Right lobe of liver (tissue), 6 donors: ENCODE measurements at places on chromosomes 16 and 17. TPM values are rescaled to one million over a fixed set of nuclear protein-coding genes. Genes with fewer than 3 reads are reported as not detected.

The CDH1 gene
- 74.4 TPM for total RNA-seq

The CCL16 gene
- total RNA-seq: 27.6 TPM

The TM4SF5 gene
- total RNA-seq: 70.2 TPM

The GPR179 gene
- not detected for total RNA-seq

The USP36 gene
- 12.7 TPM for total RNA-seq

DNA sequence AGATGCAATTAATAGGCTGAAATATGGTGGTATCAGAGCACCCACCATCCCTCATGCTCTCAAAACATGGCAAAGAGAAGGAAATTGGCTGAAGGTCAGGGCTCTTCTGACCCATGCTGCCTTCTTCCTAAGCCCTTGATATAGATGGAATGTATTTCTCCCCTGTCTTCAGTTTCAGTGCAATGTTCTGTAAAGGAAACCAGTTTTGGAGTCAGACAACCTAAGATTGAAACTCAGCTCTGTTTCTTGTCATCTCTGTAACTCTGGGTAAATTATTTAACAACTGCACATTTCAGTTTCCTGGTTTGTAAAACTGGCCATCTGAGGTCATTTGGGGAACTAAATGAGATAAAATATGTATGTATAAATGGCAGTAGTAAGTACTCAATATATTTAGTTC lies 243.9 kb downstream of the CA10 start:
- DNase-seq: no peak

GRCh38 chr17:72749119-72749572 lies 343.3 kb downstream of the SLC39A11 start:
- peak; percentile 64 for DNase-seq

- no peak for DNase-seq
Measured at GRCh38 chr16:2231016-2231931, 5.0 kb upstream of the DNASE1L2 start.

GRCh38 chr16:78576941-78577340 lies 477.5 kb downstream of the WWOX start:
- no peak for DNase-seq

DNA sequence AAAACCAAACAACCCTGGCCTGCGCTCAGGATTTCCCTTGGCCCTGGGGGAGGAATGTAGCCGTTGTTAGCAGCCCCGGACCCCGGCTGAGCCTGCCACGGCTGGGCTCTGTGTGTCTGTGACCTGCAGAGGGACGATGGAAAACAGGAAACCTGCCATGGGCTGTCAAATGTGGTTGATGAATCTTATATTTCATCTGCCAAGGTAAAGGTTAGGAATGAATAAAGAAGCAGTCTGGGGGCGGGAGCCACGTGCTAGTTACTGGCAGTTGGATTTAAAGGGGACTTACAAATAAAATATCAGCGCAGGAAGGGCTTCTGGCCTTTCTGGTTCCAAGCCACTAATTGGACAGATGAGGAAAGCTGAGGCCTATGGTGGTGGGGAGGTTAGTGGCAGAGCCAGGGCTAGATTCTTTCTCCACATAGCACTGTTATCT lies at the start of gene KRT23:
KRT23 (minus strand) TSS at position 263 of the 436 bp plus-strand sequence. CDS start 1,043 bp downstream, outside the sequence.
- DNase-seq: no peak

GRCh38 chr17:8557176-8557806 lies 73.2 kb downstream of the MYH10 start:
- DNase-seq: no peak

DNA sequence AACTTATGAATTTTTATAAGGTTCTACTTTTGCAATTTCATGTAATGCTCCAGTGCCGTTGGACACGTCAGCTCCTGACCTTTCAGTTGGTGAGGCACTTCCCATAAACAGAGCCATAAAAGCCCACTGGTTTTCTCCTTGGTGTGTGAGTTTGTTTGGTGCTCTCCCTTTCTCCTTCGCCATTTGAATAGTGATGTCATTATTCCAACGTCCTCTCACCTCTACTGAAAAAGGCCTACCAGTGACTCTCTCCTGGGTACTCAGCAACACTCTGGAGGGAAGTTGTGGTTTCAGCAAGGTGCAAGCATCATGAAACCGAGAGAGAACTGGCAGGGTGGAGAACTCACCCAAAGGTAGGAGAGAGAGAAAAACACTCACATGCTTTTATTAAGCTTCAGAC lies 29.6 kb upstream of the HNF1B start:
- no peak for DNase-seq

DNA sequence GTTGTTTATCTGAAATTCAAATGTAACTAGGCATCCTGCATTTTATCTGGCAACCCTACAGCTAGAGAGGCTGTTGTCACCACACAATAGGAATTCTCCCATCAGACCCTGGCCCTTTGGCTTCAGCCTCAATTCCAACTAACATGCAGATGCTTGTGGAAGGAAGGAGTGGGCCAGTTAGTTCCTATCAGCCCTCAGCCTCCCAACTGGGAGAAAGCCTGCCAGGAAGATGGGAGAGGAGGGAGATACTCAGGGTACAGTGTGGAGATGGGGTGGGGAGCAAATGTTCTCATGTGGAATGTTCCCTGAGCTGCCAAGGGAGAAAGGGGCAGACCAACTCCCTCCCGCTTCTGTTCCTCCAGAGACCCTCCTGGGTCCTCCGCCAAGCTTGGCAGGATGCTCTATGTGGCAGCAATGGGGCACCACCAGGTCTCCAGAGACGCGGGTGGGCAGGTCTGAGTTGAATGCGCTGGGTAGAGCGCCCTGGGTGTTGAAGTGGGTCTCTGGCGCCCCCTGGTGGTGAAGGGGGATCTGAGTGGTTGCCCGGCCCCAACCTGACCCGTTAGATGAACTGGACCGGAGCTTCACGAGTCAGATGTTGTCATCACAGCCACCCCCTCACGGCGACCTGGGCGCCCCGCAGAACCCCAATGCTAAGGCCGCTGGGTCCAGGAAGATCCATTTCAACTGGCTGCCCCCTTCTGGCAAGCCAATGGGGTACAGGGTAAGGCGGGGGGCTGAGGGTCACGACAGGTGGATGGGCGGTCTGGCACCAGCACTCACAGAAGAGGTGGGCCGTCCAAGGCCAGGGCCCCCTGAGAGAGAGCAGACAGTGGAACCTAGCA lies 15.2 kb downstream of the GALK1 start:
- DNase-seq: peak; percentile 88

GRCh38 chr17:63496663-63497400 lies 20.0 kb downstream of the ACE start:
- DNase-seq: no peak

- no peak for DNase-seq
Measured at GRCh38 chr16:4676831-4677230, 16.5 kb upstream of the NUDT16L1 start.

DNA sequence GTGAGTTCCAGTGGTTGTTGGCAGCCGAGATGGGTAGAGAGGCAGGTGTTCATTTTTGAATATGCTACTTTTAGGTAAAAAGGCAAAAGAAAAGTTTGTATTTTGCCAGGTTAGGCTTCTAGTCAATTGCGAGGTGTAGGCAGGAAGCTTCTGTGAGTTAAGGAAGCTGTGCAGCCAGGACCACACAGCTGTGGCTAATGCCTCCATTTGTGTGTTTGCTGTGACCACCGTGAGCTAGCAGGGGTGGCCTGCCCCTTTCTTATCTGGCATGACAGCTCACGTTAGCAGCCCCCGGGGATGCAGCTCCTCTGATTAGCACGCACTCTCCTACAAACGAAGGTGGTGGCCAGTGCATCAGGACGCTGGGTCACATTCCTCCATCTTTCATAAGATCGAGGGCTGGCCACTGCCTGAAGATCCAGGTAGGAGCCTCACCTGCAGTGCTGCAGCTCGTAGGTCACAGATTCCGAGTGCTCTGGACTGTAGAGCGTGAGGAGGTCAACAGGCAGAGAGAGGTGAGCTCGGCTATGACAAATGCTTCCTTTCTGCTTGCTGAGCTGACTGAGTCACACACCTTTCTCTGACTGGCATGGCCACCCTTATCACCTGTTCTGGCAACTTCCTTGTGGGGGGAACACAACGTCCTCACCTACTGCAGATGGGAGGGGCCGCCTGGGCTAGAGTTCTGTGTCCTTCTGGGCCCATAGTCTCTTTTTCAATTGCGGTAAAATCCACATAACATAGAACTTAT lies 244.4 kb downstream of the HS3ST3B1 start:
- no peak for DNase-seq
